ENCODE measurements at places on chromosomes 5 and 9. TPM values are rescaled to one million over a fixed set of nuclear protein-coding genes. Genes with fewer than 3 reads are reported as not detected.

Gene ANKDD1B
- polyA plus RNA-seq, result not detected

DNA sequence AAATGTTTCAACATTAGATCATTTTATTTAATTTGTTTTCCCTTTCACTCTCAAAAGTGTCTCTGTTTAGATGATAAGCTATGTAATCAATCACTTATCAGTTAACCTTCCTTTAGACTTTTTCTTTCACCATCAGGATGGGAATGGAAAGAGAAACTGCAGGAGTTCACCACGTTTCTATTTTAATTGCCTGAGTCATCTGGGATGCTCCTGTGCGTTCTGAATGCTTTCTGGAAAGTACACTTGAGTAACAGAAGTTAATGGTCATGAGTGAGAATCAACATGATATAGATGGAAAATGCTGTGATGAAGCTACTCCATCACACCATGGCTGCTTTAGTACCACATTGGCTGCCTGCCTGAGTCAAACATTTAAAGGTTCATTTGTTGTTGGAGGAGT is 783.3 kb upstream of the CDH9 start:
- no peak overlapping the region for H3K27ac ChIP-seq
- no peaks in the 10 kb centered on the region for H3K27me3 ChIP-seq
- H3K36me3 ChIP-seq, result no peaks in the 10 kb centered on the region
- no peak for DNase-seq
- no peak overlapping the region for H3K4me3 ChIP-seq

DNA sequence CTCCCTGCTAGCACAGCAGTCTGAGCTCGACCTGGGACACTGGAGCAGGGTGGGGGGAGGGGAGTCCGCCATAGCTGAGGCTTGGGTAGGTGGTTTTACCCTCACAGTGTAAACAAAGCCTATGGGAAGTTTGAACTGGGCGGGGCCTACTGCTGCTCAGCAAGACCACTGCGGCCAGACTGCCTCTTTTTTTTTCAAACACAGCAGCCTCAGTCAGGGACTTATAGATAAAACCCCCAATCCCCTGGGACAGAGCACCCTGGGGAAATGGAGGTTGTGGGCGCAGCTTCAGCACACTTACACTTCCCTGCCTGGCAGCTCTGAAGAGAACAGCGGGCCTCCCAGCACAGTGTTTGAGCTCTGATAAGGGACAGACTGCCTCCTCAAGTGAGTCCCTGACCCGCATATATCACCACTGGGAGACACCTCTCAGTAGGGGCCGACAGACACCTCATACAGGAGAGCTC is 151.1 kb upstream of the APC start:
- H3K36me3 ChIP-seq, result no peaks in the 10 kb centered on the region
- H3K27ac ChIP-seq, result no peak overlapping the region
- DNase-seq, result no peak
- no peaks in the 10 kb centered on the region for H3K4me1 ChIP-seq

DNA sequence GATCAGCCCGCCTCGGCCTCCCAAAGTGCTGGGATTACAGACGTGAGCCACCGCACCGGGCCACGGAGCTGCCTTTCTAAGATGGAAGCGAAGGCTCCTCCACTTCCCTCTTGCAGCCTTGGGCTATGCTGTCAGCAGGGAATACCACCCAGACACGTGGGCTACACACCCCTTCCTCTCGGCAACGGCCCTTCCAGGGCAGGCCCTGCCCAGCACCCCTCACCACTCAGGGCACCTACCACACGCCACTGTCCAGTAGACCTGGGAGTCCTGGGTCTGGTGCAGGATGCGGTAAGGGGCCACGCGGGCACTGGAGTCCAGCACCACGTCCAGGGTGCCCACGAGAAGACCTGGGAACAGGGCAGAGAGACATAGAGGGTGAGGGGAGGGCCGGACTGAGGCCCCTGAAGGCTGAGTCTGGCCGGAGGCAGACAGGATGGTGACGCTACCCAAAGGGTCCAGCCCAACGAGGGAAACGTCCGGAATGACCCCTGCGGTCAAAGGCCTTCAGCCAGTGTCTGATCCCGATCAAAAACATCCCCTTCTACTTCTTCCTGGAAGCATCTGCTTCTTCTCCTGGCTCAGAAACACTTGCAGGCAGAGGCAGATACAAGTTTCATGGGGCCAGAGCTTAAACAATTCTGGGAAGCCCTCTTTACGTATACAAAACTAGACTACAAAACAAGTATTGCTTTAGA is 3.1 kb downstream of the TBC1D9B start:
- no peak overlapping the region for H3K27ac ChIP-seq
- peaks cover 13% of the 10 kb centered on the region for H3K4me1 ChIP-seq
- no peaks in the 10 kb centered on the region for H3K36me3 ChIP-seq
- no peak for DNase-seq

Gene PCDHGA4
- polyA plus RNA-seq, result 0.20 TPM

Measured in naive thymus-derived CD4-positive, alpha-beta T cell (primary cell).